Neural cell (in vitro differentiated cells): ENCODE measurements at places on chromosomes 13 and 19. TPM values are rescaled to one million over a fixed set of nuclear protein-coding genes. Genes with fewer than 3 reads are reported as not detected.

Gene TMEM150B
- not detected in 2 replicates for polyA plus RNA-seq

Gene ZNF132
- polyA plus RNA-seq, result 0.77 and 1.0 TPM in 2 replicates

Gene ZNF486
- 1.6 and 1.9 TPM in 2 replicates for polyA plus RNA-seq

Gene ATXN8OS
- polyA plus RNA-seq, result 0.33 TPM in 1 of 2 replicates, not detected in the other

Gene LGALS14
- 0.53 and 4.4 TPM in 2 replicates for polyA plus RNA-seq

Gene PDX1
- not detected in 2 replicates for polyA plus RNA-seq

Gene CEACAM8
- not detected in 2 replicates for polyA plus RNA-seq

Gene SPHK2
- 22.6 and 32.6 TPM in 2 replicates for polyA plus RNA-seq

Gene A1BG
- polyA plus RNA-seq, result 35.4 and 40.0 TPM in 2 replicates

Gene FFAR2
- not detected in 2 replicates for polyA plus RNA-seq

Gene ZSCAN1
- 6.3 and 7.9 TPM in 2 replicates for polyA plus RNA-seq

Gene PSENEN
- polyA plus RNA-seq, result 46.2 and 46.7 TPM in 2 replicates

Gene KLK4
- not detected in 2 replicates for polyA plus RNA-seq

Gene ADGRE2
- not detected in 2 replicates for polyA plus RNA-seq

Gene CALR3
- not detected in 2 replicates for polyA plus RNA-seq

Gene LRRC8E
- not detected in 2 replicates for polyA plus RNA-seq

Gene PSG3
- not detected in 2 replicates for polyA plus RNA-seq

Gene SAFB2
- 38.8 and 40.1 TPM in 2 replicates for polyA plus RNA-seq

Gene SLC5A5
- not detected in 2 replicates for polyA plus RNA-seq

Gene TBC1D4
- 2.9 and 3.9 TPM in 2 replicates for polyA plus RNA-seq

Gene KIR2DL3
- not detected in 2 replicates for polyA plus RNA-seq

Gene RAB20
- polyA plus RNA-seq, result not detected in 2 replicates

Gene DACH1
- 14.4 and 20.0 TPM in 2 replicates for polyA plus RNA-seq

Gene B3GNT8
- polyA plus RNA-seq, result not detected in 2 replicates

Gene CSNK1A1L
- not detected in 2 replicates for polyA plus RNA-seq

Gene PROZ
- not detected in 2 replicates for polyA plus RNA-seq

Gene PRR22
- 0.97 and 1.0 TPM in 2 replicates for polyA plus RNA-seq

Gene AP1M2
- polyA plus RNA-seq, result 0.38 and 3.7 TPM in 2 replicates

Gene NCCRP1
- polyA plus RNA-seq, result not detected in 2 replicates

Gene YJEFN3
- 26.9 and 28.1 TPM in 2 replicates for polyA plus RNA-seq

Gene KLF12
- 51.9 and 53.5 TPM in 2 replicates for polyA plus RNA-seq

Gene CEACAM20
- not detected in 2 replicates for polyA plus RNA-seq

Gene DCT
- 0.14 TPM in 1 of 2 replicates, not detected in the other for polyA plus RNA-seq

Gene C1QTNF9B
- 0.24 and 1.5 TPM in 2 replicates for polyA plus RNA-seq

Gene GDF15
- polyA plus RNA-seq, result 1.6 TPM in 1 of 2 replicates, not detected in the other

Gene PBX4
- 7.5 and 8.1 TPM in 2 replicates for polyA plus RNA-seq
